Left ventricle myocardium superior (tissue), 1 donor: ENCODE measurements at places on chromosomes 6 and 20. TPM values are rescaled to one million over a fixed set of nuclear protein-coding genes. Genes with fewer than 3 reads are reported as not detected.

The CCN5 gene
- 19.5 TPM for total RNA-seq

The VSX1 gene
- not detected for total RNA-seq

The FAM120B gene
- 20.5 TPM for total RNA-seq

The DLK2 gene
- 1.2 TPM for total RNA-seq

The IL20RA gene
- total RNA-seq: 7.2 TPM

The KIFC1 gene
- total RNA-seq: 0.74 TPM

The CRYBG1 gene
- total RNA-seq: 2.0 TPM

The BCAS1 gene
- total RNA-seq: not detected

The SRMS gene
- not detected for total RNA-seq

The ERGIC3 gene
- 92.3 TPM for total RNA-seq

DNA sequence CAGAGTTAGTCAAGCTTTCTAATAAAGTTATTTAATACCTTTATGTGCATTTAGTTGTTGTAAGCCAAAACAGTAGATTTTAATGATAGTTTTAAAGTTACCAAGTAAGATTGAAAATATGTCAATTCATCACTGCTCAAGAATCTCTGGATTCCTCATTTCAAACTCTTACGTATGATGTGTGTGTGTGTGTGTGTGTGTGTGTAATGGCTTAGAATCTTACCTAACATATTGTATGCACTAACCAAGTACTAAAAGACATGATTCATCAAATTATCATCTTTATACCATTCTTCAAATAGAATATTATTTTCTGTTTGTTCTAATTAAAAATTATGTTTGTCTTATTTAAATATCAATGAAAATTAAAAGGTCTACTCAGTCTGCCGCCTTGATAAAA is 41.5 kb upstream of the ZNF337 start:
- no peak for DNase-seq

GRCh38 chr6:16674801-16675392 is 86.4 kb downstream of the ATXN1 start:
- DNase-seq: no peak

GRCh38 chr20:59676851-59677182 is 72.5 kb downstream of the PHACTR3 start:
- no peak for DNase-seq

- DNase-seq: no peak
Measured at GRCh38 chr20:23335521-23335920, 15.1 kb upstream of the NXT1 start.

GRCh38 chr6:181049-181654 is 111.1 kb upstream of the DUSP22 start:
- DNase-seq: no peak

- no peak for DNase-seq
Measured at GRCh38 chr20:20198011-20198410, 145.7 kb downstream of the CFAP61 start.

DNA sequence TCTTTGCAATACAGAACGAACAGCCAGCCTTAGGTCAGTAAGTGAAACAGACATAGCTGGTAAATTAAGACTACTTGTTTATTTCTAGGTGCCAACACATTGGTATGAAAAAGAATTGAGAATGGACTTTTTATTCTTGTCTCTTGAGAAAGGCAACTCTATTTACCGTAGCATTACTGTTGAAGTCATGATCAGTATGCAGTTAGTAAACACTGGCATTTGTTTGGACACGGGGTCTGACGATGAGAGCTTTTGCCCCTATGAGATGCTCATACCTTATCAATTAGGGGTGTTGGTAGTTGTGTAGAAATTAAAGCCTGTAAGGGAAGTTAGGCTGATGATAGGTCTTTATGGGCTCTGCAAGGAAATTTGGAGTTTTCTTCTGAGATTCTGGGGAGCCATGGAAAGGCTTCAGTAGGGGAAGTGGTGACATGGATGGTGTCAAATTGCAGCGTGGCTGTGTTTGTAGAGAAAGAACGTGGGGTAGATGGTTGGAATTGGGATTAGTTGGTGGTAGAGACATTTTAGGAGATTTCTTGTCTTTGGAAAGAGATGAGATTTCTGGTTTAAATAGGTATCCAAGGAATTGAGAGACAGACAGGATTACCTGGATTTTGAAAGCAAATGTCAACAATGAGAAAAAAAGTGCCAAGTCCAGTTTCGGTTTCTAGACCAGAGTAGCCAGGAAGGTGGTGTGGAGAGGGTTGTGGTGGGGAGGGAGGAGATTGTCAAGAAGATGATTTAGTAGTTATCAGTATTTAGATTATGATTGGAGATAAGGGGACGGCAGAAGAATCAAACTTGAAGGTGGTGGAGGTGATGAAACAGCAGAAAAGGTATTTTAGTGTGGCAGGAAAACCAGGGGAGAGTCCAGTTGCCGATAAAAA is 116.6 kb downstream of the JARID2 start:
- no peak for DNase-seq

DNA sequence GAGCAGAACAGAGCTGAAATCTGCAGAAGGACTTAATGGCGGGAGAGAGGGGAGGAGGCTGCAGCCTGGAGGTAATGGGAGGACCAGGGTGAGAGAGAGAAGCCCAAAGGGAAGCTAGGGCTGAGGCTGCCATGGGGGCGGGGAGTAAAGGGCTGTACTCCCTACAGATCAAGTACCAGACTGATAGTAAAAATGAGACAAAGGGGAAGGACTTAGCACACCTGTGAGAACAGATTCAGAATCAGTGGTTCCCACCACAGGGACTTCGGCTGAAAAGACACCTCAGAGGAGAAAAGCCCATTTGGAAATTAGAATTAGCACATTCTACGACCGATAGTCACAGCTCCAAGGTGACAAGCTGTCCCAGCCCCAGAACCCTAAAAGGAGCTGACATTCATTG is 6.4 kb upstream of the TBXT start:
- DNase-seq: no peak

GRCh38 chr6:136654086-136654485 is 103.9 kb upstream of the MAP7 start:
- DNase-seq: no peak

GRCh38 chr6:98295515-98296175 is 538.7 kb upstream of the POU3F2 start:
- no peak for DNase-seq

DNA sequence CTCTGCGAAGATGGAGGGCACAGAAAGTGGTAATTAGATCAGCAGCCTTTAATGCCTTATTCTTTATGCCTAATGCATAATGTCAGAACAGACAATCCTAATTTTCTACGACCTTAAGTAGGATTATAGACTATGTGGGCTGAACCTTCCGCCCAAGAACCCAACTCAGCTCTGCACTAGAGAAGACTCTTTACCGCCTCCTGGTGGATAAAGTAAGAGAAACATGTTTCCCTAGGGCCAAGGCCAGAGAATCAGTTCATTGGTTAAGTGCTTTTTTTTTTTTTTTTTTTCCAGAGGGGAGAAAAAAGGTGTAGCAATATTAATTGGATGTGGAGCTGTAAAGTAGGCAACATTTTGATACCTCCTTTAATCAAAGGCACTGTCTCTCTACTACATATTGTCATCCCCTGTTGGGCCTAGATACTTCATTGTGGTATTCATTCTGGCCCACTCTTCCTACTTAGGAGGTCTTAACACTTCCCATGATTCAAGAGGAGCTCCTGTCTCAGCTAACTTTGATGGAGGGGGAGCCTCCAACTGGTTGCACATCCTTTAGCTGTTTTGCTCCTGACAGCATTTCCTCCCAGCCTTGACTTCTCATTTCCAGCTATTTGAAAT is 124.9 kb upstream of the NRN1 start:
- DNase-seq: no peak

- no peak for DNase-seq
Measured at GRCh38 chr6:148470156-148470555, 127.5 kb downstream of the SASH1 start.

DNA sequence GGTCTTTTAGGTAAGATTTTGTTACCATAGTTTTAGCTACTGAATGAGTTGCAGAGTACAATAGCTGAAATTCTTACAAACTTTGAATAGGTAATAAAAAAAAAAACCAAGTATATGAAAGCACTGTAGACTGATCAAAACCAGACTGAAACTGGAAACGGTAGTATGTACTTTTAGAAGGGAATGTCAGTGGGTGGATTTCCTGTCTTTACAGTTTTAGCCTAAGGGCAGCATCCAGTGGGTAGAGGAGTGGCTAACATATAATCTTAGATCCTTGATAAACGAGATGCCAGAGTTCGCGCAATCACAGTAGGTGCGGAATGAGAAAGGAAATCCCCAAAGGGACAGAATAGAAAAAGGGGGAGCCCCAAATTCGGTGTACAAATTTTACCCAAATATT is 385.9 kb upstream of the RUNX2 start:
- no peak for DNase-seq

- no peak for DNase-seq
Measured at GRCh38 chr6:51855310-51856082, 231.9 kb downstream of the PKHD1 start.

DNA sequence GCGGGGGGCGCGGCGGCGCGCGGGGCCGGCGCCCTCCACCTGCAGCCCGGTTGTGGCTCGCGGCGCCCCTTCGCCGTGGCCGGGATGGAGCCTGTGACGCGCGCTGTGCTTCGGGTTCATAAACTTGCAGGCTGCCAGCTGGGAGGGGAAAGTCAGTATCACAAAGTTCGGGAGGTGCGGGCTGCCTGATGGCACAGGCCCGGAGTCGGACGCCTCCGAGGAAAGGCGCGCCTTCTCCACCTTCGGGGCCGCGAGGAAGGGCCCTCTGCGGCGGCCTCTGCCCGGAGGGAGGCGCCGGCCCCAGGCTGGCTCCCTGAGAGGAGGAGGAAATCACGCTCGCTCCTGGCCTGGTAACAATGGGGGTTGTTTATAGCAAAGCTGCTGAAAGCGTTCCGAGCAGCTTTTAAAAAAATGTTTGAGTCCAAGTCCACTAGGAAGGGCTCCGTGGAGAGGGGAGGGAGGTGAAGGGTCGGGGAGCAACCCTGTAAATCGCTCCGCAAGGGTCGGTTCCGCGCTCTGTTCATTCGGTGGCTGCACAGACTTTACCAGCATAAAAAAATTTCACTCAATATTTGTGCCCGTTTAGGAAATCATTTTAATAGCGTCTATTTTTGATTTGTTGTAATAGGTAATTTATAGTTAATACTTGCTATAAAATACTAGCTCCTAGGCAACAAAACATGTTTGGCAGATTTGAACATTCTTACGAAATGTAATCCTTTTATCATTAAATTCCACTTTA is 1.0 kb downstream of the AFDN start:
- peak; percentile 59 for DNase-seq

- no peak for DNase-seq
Measured at GRCh38 chr6:69784595-69785377, 12.0 kb downstream of the LMBRD1 start.

GRCh38 chr6:27871924-27872638 is 40.1 kb downstream of the OR2B2 start:
- DNase-seq: peak; percentile 63

- peak; percentile 38 for DNase-seq
Measured at GRCh38 chr6:13831615-13832014, 17.3 kb upstream of the MCUR1 start.

DNA sequence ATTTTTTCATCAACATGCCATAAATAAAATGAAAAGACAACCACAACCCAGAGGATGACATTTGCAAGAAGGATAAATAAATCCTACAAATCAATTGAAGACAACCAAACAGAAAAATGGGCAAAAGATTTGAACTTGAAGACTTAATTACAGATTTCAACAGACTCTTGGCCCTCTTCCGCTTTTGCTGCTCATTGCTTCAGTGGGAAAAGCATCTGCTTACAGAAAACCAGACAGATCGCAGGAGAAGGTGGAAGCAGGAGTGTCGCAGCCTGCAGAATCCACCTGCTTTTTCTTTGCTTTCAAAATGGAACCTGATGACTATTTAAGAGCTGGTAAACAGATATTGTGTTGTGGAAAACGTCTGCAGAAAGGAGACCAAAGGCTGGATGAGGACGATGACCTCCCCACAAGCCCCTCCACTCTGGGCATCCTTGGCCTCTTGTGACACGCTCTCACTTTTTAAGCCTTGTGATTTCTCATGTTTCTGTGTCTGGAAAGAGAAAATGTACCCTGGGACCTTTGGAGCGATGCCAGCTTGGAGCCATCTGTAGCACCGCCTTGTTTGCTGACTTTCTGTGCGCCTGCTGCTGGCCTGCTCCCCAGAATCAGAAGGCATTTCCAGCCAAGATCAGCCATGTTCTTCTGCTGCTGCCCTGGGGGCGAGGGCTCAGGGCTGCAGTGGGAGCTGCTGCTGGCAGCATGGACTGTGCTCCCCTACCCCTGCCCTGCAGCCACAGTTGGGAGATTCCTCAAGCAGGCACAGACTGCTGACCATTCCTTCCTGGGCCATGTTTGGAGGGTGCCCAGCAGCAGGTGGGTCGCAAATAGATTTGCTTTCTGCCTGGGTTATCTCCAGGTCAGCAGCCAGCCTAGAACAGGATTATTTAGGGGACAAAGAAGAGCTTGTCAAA is 3.6 kb upstream of the CSTL1 start:
- peak; percentile 55 for DNase-seq

GRCh38 chr6:147707524-147707923 is 199.0 kb downstream of the SAMD5 start:
- no peak for DNase-seq

GRCh38 chr6:158067436-158068015 is 85.9 kb downstream of the SYNJ2 start:
- DNase-seq: no peak

- DNase-seq: no peak
Measured at GRCh38 chr6:150692604-150693003, 92.9 kb downstream of the PLEKHG1 start.

GRCh38 chr6:104170401-104170800 is 689.3 kb downstream of the HACE1 start:
- no peak for DNase-seq

DNA sequence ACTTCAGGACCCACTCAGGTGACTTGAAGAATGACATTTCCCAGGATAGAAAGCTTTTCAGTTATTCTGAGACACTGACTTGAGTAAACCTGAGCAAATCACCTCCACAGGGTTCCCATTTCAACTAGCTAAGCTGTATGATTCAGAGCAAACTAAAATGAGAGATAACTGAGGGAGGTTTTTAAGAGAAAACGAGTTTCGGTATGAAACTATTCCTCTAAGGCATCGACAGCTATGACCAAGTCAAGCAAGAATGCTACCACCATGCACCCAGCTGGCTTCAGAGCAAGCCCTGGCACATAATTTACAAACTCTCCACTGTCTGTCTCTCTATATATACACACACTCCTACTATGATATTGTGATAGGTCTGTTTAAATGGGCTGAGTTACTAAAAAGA is 75.4 kb downstream of the PERP start:
- no peak for DNase-seq
